ENCODE measurements at places on chromosomes 4 and X. TPM values are rescaled to one million over a fixed set of nuclear protein-coding genes. Genes with fewer than 3 reads are reported as not detected.

Gene ZNF157
- total RNA-seq: 1.1 TPM

Gene AADAT
- total RNA-seq: 33.7 TPM

Gene LRRC66
- 0.44 TPM for total RNA-seq

Gene KCTD8
- total RNA-seq: 6.6 TPM

Gene MAGEA2B
- not detected for total RNA-seq

DNA sequence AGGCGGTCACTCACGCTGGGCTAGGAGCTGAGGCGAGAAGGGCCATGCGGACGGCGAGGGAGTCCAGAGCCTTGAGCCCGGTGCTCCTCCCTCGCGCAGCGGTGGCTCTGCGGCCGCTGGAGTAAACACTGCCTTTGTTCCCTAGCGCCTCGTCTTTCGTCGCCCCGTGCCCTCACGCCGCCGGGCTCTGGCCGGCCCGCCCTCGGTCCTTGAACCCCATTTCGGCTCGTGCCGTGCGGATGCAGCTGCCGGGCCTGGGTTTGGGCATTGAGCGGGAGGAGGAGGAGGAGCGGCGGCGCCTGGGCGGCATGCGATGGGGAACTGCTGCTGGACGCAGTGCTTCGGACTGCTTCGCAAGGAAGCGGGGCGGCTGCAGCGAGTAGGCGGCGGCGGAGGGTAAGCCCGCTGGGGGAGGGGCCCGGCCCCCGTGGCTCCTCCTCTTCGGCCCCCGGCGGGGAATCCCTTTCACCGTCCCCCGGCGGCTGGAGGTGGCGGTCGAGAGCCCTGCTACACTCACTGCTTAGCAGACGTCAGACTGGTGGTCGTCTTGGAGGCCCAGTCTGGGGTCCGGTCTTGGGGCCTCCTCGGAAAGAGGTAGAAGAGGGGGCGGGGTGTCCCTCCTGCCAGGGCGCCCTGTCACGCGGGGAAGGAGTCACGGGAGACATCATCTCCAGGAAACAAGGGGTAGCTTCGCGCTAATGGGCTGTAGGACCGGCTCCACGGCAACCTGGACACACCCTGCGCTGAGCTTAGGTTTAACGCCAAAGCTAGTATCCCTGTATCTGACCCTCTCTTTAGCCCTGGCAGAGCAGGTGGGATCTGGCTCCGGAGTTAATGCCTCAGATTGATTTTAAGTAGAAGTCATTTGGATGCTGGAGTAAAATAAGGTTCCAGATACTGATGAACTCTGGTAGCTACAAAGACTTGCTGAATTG lies at the start of gene AP1AR:
Gene AP1AR, plus strand, starts transcription at position 9 of the 935 bp plus-strand sequence. Its CDS starts 305 bp downstream, at position 314.
- peak; percentile 85 for DNase-seq

- DNase-seq: no peak
Observed at GRCh38 chr4:55080174-55080865, 45.1 kb downstream of the KDR start.

- DNase-seq: no peak
Observed at GRCh38 chr4:1154523-1155182, 17.7 kb downstream of the SPON2 start.

- DNase-seq: no peak
Observed at GRCh38 chrX:140447150-140447549, 57.7 kb downstream of the SOX3 start.

DNA sequence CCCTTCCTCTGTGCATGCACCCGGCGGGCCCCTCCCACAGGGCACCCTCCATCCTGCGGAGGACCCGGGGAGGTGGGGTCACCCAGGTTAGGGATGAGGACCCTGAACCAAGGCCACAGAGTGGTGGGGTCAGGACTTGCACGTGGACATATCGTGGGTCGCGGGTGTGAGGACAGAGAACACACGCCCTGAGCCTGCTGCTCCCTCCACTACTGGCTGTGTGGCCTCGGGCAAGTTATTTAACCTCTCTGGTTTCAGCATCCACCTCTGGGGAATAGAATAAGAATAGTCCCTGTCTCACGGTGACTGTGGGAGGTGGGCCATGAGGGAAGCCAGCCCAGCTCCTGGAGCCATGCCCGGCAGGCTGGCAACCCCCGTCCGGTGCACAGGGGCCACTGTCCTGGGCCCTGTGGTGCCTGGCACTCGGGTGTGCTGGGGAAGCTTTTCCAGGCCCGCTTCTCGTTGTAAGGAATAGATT lies 5.1 kb downstream of the PSAPL1 start:
- DNase-seq: no peak

GRCh38 chrX:24479924-24480323 lies 14.8 kb downstream of the PDK3 start:
- no peak for DNase-seq

- DNase-seq: no peak
Observed at GRCh38 chr4:2593003-2593402, 56.6 kb downstream of the FAM193A start.
